ENCODE measurements at places on chromosomes 3 and 15. TPM values are rescaled to one million over a fixed set of nuclear protein-coding genes. Genes with fewer than 3 reads are reported as not detected.
A peak's percentile ranks its signal among the peaks of the same experiment; 100 is the strongest.

RASGRF1 gene
- not detected for total RNA-seq

DNA sequence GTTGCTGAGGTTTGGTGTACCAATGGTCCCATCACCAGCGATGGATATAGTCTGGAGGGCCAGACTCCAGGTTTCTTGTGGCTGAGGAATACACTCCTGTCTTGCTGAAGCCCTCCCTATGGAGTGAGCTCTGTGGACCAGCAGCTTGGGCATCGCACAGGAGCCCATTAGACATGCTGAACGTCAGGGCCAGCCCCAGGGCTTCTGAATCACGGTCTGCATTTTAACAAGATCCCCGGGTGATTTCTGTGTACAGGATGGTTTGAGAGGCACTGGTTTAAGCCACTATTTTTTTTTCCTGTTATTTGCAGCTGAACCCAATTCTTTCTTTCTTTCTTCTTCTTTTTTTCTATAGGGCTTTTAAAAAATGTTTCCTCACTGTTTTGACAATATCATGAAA, 69.5 kb upstream of the XCR1 start:
- no peak for DNase-seq

DNA sequence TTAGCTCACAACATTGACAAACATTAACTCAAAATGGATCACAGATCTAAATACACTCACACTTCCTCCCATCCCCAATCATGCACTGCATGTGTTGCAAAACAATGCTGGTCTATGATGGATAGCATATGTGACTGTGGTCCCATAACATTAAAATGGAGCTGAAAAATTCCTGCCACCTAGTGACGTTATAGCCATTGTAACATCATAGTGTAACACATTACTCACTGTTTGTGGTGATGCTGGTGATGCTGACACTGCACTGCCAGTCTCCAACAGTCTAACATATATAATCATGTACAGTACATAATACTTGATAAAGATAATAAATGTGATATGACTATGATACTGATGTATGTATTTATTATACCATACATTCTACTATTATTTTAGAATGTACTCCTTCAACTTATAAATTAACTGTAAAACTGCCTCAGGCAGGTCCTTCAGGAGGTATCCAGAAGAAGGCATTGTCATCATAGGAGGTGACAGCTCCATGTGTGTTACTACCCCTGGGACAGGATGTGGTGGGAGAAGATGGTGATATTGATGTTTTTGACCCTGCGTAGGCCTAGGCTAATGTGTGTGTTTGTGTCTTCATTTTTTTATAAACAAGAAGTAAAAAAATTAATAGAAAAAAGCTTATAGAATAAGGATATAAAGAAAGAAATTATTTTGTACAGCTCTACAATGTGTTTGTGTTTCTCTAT, 41.3 kb downstream of the TXNRD3 start:
- no peak for DNase-seq

DNA sequence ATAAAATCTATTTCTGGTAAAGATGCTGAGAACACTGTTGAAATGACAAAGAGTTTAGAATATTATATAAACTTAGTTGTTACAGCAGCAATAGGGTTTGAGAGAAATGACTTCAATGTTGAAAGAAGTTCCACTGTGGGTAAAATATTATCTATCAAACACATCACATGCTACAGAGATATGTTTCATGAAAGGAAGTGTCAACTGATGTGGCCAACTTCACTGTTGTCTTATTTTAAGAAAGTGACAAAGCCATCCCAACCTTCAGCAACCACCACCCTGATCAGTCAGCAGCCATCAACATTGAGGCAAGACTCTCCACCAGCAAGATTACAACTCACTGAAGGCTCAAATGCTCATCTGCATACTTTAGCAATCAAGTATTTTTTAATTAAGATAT, 20.2 kb downstream of the TMEM39A start:
- no peak for DNase-seq

GABRR3 gene
- not detected for total RNA-seq

DNA sequence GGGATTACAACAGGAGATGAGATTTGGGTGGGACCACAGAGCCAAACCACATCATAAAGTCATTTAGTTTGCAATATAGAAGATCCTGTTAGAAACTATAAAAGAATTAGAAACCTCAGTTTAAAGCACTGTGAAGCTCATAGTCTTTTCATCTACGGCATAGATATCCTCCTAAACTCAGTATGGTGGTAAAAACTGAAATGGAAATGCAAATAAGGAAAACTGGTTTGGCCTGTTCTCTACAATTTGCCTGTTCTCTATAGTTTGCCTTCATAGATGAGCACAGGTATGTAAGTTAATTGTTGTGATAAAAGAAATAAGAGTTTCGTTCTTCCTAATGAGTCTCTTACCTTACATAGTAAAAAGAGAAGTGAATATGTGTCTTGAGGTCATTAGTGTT, 331.6 kb upstream of the ARL6 start:
- no peak for DNase-seq

- DNase-seq: no peak
Measured at GRCh38 chr3:131048030-131048429, 21.4 kb downstream of the NEK11 start.

GRCh38 chr3:51393564-51393963, 2.5 kb downstream of the RBM15B start:
- DNase-seq: no peak

- DNase-seq: no peak
Measured at GRCh38 chr15:67835297-67836133, 4.3 kb downstream of the RNU6-1 start.

DNA sequence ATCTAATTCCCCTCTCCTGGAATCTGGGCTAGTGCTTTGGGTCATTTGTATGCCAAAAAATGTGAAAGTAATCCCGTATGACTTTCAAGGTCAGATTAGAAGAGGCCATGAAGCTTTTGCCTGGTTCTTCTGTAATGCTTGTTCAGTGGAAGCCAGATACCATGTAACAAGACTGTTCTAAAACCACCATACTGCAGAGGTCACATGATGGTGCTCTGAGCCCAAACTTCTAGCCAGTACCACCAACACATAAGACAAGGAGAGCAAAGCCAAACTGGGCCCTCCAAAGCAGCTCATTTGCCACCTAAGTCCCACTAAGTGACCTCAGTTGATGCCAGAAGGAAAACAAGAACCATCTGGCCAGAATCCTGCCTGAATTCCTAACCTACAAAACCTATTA, 64.3 kb upstream of the MELTF start:
- DNase-seq: no peak

DNA sequence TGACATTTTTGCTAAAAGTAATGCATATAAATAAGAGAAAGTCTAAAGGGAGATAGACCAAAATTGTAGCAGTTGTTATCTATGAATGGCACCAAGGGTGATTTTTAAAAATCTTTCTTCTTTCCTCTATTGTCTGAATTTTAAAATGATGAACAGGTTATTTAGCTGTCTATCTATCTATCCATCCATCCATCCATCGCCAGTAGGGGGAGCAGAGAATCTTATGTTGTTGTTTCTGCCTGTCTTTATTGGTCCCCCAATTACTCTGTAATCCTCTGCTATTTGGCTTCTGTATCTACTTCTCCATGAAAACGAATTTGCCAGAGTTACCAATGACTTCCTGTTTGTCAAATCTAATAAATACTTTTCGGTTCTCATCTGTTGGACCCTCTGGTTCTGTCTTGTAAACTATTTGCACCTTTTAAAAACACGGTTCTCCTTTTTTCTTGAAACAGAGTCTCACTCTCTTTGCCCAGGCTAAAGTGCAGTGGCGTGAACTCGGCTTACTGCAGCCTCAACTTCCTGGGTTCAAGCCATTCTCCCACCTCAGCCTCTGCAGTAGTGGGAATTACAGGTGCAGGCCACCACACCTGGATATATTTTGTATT, 86.0 kb downstream of the ECT2 start:
- DNase-seq: no peak

DNA sequence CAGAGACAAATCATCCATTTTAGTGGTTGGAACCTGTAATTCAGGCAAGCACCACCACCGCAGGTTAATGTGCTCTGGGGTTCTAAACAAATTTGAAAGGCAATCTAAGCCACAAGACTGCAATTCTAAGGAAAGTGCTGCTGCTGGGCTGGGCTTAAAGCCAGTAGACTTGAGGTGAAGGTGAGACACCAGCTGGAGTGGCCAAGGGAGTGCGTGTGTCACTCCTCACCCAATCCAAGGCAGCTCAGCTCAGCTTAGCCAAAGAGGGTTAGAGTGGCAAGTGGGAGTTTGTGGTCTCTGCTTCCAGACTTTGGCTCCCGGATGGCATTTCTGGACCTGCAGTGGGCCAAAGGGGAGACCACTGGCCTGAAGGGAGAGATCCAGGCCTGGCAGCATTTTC, 1655.6 kb downstream of the SI start:
- DNase-seq: no peak

DNA sequence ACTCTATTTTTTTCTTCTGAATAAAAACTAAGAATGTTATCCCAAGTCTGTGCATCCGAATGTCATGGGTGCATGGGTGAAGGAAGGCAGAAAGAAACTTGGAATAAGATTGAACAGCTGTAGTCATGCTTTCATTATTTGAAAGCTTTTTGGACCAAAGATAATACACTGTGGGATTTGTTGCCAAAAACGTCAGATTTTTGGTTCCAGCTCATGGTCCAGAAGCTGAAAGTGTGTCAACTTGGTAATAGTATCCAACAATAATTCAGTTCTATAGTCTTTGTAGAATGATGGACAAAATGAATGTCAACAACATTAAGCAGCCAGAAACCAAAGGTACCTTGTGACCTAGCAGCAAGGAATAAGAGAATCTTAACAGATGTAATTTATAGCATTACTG, 327.9 kb upstream of the ADAMTS9 start:
- no peak for DNase-seq

COX17 gene
- total RNA-seq: 26.3 TPM

GOLGA8T gene
- total RNA-seq: not detected

GRCh38 chr3:53536282-53536681, 41.9 kb downstream of the CACNA1D start:
- no peak for DNase-seq

USP8 gene
- 48.9 TPM for total RNA-seq

DNA sequence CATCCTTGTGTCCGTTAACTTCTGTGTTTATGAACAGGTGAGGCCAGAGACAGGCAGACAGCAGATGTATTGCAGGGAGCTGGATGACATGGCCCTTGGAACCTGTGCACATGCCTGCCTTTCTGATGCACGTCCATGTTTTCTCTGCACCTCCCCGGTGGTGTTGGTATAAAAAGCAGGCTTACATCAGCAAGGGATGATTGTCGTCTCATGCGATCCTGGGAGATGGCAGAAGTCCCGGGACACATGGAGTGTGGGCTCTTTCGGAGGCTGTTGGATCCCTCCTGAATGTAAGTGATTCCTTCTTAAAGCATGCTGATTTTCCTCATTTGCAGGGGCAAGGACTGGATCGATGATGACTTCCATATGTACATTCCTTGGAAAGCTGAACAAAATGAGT, 134.8 kb downstream of the SNRPN start:
- no peak for DNase-seq

- no peak for DNase-seq
Measured at GRCh38 chr3:88621586-88621985, 471.8 kb downstream of the C3orf38 start.

- DNase-seq: no peak
Measured at GRCh38 chr3:189772584-189772983, 141.4 kb downstream of the TP63 start.

DNA sequence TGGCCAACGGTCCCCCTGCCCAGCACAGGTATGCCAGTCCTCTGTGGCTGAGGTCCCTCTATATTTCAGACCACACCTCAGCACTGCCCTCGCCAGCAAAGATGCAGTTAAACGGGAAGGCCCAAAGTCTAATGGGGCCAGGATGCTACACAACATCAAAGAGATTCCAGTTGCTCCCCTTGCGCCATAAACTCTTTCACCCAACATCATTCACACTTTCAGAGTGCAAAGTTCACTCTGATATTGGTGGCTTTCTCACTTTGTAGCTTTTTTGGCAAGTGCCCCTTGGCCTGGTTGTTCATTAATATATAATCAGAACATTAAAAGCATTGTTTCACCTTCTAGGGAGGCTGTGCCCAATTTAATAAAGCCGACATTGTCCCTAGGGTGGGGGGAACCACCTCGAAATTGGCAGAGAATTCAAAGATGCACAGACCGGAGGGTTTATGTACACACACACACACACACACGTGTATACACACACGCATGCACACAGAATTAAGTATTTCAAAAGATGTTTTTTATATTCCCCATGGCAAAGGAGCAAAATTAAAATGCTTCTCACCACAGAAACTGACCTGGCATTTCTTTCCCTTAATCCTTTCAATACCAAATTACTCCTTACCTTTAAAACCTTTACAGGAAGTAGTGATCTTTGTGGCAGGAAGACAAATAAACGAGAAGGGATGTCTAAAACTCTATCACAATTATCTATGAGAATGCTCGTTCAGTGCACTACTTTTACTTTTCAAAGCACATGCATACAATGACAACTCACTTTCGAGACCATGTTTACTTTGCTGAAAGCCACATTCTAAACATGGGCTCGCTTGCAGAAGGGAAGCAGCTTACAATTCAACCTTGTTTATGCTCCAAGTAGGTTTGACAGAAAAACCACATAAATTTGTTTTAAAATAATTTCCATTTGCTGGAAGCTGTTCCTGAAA, 19.5 kb downstream of the LRIG1 start:
- DNase-seq: peak; percentile 51

DNA sequence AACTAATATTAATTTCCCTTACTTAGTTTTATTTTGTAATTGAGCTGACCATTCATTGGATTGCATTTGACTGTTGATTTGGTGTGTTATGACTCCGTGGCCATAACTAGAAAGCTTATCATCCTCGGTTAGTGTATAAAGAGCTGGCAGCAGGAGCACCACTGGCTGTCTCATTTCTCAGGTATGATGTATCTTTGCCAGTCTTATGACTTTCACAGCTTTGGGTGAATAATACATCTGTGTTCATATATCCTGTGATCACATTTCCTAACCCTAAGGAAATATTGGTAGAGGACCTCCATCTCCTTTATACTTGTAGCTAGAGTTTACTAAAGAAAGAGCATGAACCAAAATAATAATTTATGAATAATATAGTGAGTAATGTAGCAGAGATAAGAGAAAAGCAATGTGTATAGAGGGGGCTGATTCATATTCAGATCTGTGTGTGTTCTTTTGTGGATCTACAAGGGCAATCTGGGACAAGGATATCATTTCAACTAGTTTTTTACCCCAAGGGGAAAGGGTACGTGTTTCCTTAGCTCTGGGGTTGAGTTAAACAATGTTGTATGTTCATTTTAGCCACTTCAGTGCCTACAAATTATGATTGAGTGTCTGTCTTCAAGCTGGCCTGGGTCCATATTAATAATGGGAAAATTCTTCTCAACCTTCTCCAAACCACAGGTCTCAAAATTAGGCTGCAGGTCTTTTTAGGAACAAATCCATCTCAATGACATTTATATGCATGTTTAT, 901.7 kb downstream of the NTRK3 start:
- no peak for DNase-seq

NDUFB5 gene
- 24.2 TPM for total RNA-seq

DNA sequence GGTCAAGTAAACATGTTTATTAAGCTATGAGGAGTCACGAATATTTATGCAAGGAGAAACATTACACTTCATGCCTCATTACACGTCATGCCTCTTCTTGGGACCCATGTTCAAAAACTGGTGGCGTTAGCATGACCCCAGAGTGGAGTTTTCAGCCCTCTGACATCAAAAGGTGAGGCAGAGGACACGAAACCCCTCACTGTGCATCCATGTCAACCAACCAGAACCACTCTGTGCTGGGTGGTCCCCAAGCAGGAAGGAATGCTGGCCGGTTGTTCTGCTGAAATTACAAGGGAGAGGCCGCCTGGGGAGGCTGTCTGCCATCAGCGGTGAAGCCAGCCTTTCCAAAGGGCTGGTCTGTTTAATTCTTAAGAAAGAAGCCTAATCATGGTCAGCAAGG, 83.4 kb downstream of the GABRB3 start:
- no peak for DNase-seq
